Endothelial cell of umbilical vein (primary cell): ENCODE measurements at places on chromosomes 3 and 15. TPM values are rescaled to one million over a fixed set of nuclear protein-coding genes. Genes with fewer than 3 reads are reported as not detected.

DNA sequence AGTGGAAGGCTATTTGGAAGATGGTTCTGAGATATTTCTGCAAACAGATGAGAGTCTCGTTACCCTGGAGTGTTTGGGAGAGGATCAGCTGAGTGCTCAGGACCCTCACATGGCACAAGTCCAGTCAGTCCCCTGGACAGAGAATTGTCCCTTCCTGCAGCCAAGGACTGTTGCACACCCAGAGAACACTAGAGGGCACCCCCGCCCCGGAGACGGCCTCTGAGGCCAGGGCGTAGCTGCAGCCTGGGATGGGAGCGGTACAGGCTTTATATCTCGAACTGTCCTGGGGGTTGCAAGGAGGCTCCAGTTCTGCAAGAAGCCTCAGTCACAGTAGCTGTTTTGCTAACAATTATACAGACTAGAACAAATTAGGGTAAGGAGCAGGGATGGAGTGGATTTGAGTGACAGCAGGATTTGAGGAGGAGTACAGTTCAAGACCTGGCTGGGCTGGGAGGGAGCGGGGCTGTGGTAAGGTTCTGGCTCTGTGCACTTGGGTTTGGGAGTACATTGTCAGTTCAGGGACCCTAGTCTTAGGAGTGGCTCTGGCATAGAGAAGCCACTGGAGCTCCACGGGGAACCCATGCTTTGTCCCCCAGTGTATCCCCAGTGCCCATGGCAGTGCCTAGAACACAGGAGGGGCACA, 67.6 kb upstream of the HACD2 start:
- peak; percentile 75 for DNase-seq

DNA sequence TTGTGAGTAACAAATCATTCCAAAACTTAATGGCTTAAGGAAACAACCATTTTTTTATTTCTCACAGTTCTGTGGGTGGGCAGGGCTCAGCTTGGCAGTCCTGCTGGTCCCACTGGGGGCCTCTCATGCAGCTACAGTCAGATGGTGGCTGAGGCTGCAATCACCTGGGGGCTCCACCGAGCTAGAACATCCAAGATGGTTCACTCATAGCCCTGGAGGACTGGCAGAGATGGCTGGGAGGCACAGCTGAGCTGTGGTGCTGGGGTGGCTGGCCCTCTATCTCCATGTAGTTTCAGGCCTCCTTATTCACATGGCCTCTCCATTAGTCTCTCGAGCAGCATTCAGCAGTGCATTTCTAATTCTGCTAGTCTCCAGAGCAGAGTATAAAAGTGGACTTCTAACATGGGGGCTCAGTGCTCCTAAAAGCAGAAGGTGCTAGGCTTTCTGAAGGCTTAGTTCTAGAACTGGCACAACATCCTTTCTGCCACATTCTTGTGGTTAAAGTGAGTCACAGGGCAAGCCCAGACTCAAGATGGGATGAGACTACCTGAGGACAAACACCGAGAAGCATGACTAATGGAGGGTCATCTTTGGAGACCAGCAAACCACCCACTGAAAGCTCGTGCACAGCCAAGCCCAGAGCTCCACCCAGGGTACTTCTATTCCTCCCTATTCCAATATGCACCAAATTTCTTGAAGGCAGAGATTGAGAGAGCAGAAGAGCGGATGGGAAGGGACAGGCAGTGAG, 6.3 kb downstream of the CAV3 start:
- DNase-seq: no peak

Gene BBX
- 35.6 and 43.4 TPM in 2 replicates for total RNA-seq

DNA sequence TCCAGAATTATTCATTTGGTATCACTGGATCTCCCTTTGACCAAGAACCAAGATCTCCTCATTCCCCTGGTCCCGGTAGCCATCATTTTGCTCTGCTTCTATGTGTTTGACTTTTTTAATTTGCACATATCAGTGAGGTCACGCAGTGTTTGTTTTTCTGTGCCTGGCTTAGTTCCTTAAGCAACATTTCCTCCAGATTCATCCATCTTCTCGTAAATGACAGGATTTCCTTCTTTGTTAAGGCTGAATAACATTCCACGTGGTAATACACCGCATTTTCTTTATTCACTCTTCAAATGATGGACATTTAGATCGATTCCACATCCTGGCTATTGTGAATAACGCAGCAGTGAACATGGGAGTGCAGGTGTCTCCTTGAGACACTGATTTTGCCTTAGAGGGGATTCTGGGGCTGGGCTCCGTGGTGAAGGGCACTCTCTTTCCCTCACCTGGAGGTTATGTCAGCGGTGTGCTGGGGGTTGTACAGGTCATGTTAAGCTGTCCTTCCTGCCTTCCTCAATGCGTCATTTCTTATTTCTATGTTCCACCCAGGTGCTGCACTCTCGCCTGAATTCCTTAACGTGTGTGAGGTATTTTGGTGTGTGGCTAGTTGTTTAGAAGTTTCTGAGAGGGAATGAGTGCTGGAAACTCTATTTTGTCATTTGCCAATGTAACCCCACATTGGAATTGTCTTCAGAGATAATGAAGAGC, 212.2 kb downstream of the LPP start:
- DNase-seq: peak; percentile 90

DNA sequence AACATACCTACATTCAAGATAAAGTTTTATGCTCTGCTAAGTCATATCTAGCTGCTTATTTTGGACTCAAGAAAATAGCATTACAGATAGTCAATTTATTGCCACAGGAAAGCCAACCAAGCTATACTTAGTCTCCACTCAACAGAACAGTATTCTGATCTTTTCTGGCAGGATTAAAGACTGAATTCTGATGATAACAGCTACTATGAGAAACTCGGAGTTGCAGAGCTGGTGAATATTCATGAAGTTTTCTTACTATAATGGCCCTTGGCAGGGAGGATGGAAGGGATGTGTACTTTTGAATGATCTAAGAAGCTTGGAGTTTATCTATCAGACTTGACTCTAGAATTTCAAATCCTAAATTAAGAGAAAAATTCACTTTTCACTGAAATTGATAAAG, 237.7 kb downstream of the CTNNB1 start:
- no peak for DNase-seq

- DNase-seq: no peak
These were observed 96.5 kb downstream of the FLNB start for GRCh38 chr3:58104712-58105111.

DNA sequence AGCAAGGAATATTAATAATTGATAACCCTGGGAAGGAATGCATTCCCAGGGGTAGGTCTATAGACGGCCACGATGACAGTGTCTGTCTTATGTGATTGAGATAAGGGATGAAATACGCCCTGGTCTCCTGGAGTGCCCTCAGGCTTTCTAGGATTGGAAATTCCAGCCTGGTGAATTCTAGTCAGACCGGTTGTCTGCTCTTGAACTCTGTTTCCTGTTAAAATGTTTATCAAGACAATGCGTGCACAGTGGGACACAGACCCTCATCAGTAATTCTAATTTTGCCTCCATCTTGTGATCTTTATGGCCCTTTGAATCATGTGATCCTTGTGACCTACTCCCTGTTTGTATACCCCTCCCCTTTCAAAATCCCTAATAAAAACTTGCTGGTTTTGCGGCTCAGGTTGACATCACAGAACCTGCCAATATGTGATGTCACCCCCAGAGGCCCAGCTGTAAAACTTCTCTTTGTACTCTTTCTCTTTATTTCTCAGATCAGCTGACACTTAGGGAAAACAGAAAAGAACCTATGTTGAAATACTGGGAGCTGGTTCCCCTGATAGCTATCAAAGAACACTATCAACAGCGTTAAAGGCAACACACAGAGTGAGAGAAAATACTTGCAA, 183.3 kb downstream of the PDE8A start:
- peak; percentile 19 for DNase-seq

GRCh38 chr3:111392894-111393398, 149.1 kb upstream of the CD96 start:
- DNase-seq: no peak

- no peak for DNase-seq
These were observed 30.5 kb downstream of the ATP2B2 start for GRCh38 chr3:10474847-10475246.

DNA sequence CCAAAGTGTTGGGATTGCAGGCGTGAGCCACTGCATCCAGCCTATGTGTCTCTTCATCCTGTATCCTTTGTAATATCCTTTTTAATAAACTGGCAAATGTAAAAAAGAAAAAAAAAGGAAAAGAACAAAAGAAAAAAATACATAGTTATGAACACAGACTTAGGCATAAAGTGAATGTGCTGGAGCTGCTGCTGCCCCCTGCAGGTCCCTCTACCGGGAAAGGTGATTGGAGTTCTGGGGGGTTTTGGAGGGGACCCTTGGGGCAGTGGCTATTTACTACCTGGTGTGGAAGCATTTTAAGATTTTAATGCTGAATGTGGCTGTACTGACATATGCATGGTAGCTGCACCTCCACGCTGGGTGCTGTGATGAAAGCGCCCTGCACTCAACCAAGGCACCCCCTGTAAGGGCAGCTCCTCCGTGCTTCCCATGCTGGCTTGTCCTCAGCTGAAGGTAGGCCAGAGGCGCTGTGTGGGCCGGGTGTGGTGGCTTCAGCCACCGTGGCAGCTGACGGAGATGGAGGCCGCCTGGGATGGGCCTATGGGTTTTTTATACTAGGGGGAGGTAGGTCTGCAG, 49.9 kb downstream of the RPLP1 start:
- DNase-seq: no peak

DNA sequence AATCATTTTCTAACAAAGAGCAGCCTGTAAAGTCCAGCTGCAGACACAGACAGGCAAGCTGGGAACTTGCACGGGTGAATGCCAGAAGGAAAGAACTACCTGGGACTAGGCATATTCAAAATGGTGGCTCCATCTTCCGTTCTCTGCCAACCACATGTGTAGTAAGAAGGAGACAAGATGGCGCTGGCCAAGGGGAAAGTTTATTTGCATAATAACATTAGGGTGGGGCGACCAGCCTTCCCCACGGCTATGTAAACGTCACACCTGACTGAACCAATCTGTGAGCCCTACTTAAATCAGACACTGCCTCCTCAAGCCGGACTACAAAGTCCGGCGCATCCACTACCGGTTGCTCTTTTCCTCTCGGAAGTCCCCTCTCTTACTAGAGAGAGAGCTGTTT, 130.8 kb downstream of the SNRK start:
- DNase-seq: no peak

Gene SAXO2
- total RNA-seq: 0.67 and 5.2 TPM in 2 replicates

DNA sequence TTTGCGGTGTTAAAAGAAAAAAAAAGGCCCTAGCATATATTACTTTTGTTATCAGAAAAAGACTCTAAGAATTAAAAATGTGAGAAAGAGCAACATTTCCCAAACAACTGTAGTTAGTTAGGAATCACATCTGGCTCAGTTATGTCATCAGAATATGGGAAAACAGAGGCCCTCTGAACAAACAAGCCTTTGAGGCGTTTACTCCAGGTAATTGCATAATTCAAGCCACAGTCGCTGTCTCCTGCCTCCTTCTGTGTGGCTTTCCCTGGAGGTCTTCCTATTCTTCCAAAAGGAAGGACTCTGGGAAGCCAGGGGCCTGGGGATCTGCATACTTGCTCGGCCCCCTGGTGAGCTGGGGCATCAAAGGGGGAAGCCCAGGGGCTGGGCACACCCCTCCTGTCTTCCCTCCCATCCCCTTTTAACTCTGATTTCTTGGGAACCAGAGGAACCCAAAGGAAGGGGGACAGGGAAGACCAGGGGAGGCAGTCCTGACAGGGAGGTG, 3.7 kb upstream of the FAM107A start:
- DNase-seq: no peak

GRCh38 chr15:25717457-25718168, 145.5 kb downstream of the ATP10A start:
- no peak for DNase-seq

- DNase-seq: no peak
These were observed 708.9 kb upstream of the NECTIN3 start for GRCh38 chr3:110362751-110363150.

GRCh38 chr3:5186858-5187155, 700 bp upstream of the EDEM1 start:
- no peak for DNase-seq

DNA sequence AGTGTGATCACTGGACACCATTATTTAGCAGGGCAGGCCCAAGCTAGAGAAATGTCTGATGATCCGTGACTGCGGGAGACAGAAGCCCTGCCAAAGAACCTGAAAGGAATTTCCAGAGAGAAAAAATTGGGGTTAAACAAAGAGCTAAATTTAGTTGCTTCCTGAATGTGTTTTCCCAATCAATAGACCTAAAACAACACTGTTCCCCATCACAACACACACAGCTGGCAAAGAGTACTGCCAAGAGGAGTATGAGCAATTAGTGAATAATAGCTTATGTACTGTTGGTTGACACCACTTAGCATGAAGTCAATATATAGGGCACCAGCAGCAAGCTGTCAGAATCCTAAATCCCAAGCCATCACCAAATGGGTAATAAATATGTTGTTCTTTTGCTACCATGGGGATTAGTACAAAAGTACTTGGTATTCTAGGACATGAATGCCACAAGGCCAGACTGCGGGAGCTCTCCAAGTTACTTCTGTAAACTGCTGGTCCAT, 35.7 kb downstream of the CLK3 start:
- peak; percentile 94 for DNase-seq

Gene PLAAT1
- total RNA-seq: 0.58 and 0.75 TPM in 2 replicates

GRCh38 chr3:180528843-180529242, 73.1 kb upstream of the TTC14 start:
- no peak for DNase-seq

DNA sequence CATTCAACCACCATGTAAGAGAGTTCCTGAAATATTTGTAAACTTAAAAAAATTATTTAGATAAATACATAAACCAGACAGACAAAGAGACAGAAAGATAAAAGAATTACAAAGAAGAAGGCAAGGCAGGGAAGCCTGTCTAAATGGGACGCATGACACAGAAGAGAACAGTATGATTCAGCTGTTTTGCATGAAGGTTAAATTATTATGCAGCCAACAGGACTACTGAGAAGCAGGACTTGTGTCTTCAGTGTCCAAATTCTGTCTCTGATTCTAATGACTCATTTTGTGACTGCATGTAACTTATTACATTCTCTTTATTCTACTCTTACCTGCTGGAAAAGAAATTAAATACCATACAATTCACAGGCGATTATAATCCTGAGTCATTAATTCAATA, 340.4 kb upstream of the KCNMB2 start:
- DNase-seq: no peak

Gene CYP8B1
- not detected in 2 replicates for total RNA-seq

- peak; percentile 47 for DNase-seq
These were observed 277.3 kb upstream of the NR2F2 start for GRCh38 chr15:96053031-96053780.

- DNase-seq: peak; percentile 60
These were observed 51.0 kb upstream of the USP3 start for GRCh38 chr15:63453186-63453905.

Gene UNC13C
- not detected in 2 replicates for total RNA-seq

DNA sequence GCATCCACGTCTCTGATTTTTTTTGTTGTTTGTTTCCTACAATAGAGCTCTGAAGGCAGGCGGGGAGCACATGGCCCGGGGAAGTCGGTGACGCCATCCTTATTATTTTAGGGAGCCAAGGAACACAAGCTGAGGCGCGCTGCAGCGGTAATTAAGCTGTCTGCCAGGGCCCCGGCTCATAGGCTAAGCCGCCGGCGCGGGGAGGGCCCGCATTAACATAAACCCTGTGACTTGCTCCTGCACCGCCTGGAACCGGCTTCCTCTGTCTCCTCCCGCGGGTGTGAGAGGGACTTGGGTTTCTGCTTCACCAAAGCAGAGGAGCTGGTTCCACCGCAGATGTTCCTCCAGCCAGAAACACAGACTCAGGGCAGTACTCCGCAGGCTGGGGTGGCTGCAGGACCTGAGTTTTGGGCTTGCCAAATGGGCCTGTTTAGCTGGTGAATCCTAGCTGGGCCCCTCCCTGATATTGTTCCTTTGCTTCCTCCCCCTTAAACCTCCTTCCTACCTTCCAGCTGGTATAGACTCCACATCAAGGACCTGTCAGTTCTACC, 25.3 kb downstream of the ANP32A start:
- DNase-seq: peak; percentile 93
